ENCODE measurements at places on chromosomes 5 and 9.

GRCh38 chr9:72931437-72931836 is 21.4 kb downstream of the ALDH1A1 start:
- no peak for DNase-seq

- no peak for DNase-seq
These were observed 210.3 kb downstream of the FANCC start for GRCh38 chr9:95107001-95107749.

GRCh38 chr5:163682234-163682633 is 176.8 kb downstream of the MAT2B start:
- no peak for DNase-seq

DNA sequence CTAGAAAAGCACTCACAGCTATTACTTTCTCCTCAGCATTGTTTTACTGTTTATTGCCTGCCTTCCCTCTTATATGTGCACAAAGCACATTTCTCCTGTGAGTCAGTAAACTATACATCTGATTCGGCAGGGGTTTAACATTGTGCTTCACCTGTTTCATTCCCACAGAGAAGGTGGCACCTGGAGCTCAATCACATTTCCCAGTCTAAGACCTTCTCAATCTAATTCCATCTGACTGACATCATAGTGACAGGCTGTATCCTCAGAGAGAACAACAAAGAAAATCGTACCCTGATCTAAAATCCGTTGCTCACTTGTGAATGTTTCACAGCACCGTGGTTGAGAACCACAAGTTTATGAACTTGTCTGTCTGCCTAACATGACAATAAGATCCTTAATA is 92.4 kb upstream of the CAST start:
- DNase-seq, result no peak

- DNase-seq, result no peak
These were observed 79.4 kb downstream of the AMBP start for GRCh38 chr9:113998525-113999255.
